Heart left ventricle (tissue), 16 donors: ENCODE measurements at places on chromosomes 12 and 14. TPM values are rescaled to one million over a fixed set of nuclear protein-coding genes. Genes with fewer than 3 reads are reported as not detected.

- no peaks in the 10 kb centered on the region for H3K36me3 ChIP-seq
- H3K4me3 ChIP-seq: peak overlapping the region; percentile 75
Measured at GRCh38 chr12:12562016-12562483, 613 bp downstream of the DUSP16 start.

DNA sequence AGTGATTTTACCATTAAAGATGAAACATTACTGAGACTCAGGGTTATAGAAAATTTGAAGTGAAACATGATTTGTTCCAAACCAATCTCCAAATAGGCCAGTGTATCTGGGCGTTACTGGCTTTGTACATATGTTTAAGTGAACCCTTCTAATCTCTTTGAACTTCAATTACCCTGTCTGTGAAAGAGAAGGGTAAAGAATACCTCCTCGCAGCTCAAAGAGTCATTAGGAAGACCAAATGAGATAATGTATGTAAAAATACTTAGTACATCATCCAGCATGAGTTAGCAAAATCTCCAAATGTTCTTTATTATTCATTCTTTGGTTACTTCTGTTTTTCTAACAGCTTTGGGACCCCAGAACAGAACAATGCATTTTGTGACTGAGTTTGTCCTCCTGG, at the start of gene OR11H6:
Gene OR11H6, plus strand, starts transcription at position 301 of the 400 bp plus-strand sequence. Its CDS starts 0 bp downstream, at position 301.
- H3K27ac ChIP-seq: no peak within 1 kb of the TSS
- no peak for DNase-seq
- no peaks in the 10 kb centered on the region for H3K4me1 ChIP-seq
- no peaks in the 10 kb centered on the region for H3K36me3 ChIP-seq

GRCh38 chr12:67940780-67941243, 48.4 kb upstream of the IFNG-AS1 start:
- H3K36me3 ChIP-seq: no peaks in the 10 kb centered on the region
- H3K27me3 ChIP-seq: no peaks in the 10 kb centered on the region
- H3K4me1 ChIP-seq: peaks cover 9% of the 10 kb centered on the region
- peak overlapping the region; percentile 24 for H3K27ac ChIP-seq
- DNase-seq: no peak

The RIMBP2 gene
- not detected for total RNA-seq

The ENDOU gene
- not detected for total RNA-seq

The KRT81 gene
- total RNA-seq: not detected

The AQP5 gene
- total RNA-seq: not detected

DNA sequence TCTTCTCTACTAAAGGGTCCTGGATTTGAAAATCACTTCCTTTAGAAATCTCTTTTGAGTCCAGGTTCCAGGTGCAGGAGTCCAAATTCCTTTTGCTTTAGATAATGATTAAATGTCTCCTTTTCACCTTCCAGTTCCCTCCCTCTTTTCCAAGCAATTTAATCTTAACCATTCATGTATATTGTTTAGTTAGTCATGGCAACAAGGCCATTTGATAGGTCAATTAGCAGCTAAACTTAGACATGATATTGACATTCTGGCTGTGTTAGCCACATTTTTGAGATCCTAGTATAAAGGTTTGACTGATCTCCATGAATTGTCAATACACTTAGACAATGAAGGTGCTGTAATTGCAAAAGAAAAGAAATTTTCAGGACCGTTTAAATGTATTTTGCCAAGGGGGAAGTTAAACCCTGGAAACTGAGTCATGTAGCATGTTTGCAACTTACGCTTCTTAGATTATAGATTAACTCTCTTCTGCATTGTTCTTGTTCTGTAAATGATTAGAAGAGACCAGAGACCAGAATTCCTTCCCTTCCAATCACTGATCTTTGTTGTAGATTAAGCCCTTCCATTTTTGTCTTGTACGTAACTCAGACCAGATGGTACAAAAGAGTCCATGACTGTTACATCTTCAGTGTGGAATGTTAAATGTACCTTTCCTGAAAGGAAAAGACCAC, 12.4 kb upstream of the C12orf75 start:
- DNase-seq: no peak
- H3K36me3 ChIP-seq: no peaks in the 10 kb centered on the region
- no peak overlapping the region for H3K4me3 ChIP-seq
- H3K27ac ChIP-seq: no peak overlapping the region
- H3K27me3 ChIP-seq: no peaks in the 10 kb centered on the region
- H3K4me1 ChIP-seq: no peaks in the 10 kb centered on the region

The SLC2A14 gene
- total RNA-seq: not detected

DNA sequence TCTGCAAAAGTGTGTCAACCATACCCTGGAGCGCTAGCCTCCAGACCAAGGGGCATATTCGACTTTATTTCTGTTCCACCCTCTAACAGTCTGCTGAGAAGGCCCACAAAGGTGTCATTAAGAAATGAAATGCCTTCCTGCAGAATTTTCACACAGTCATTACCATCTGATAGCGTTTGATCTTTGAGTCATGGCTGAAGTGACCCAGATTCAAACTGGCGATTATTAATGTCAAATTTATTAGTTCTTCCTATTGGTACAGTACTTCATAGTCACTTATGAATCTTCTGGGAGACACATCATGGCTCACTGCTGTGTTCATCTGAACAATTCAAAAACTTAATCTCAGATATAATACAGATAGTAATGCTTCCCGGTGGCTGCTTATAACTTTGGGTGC, 13.2 kb downstream of the PRICKLE1 start:
- peaks cover 18% of the 10 kb centered on the region for H3K4me1 ChIP-seq
- no peaks in the 10 kb centered on the region for H3K36me3 ChIP-seq
- no peak for DNase-seq

DNA sequence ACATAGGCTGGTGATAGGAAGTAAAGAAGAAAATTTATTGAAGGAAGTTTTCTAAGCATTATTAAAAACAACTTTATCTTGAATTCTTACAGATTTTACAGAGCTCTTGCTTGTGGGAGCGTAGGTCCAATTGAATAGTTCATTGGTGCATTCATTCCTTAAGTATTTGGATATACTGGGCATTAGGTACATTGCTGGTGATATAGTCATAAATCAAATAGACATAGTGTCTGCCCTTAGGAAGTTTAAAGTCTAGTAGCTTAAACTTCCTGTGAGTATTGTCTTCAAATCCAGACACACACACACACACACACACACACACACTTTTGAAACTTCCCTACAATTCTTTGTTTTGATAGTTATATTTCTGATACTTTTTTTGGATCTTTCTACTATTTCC, 226.7 kb downstream of the FUT8 start:
- H3K36me3 ChIP-seq: no peaks in the 10 kb centered on the region
- no peaks in the 10 kb centered on the region for H3K27me3 ChIP-seq
- no peak overlapping the region for H3K4me3 ChIP-seq
- no peak overlapping the region for H3K27ac ChIP-seq

GRCh38 chr12:126741536-126742240, 1525.3 kb upstream of the TMEM132C start:
- H3K36me3 ChIP-seq: no peaks in the 10 kb centered on the region
- H3K27me3 ChIP-seq: no peaks in the 10 kb centered on the region
- no peak overlapping the region for H3K27ac ChIP-seq

The RFX4 gene
- not detected for total RNA-seq

- DNase-seq: no peak
- H3K27me3 ChIP-seq: no peaks in the 10 kb centered on the region
- no peak overlapping the region for H3K27ac ChIP-seq
- no peaks in the 10 kb centered on the region for H3K4me1 ChIP-seq
Measured at GRCh38 chr12:22459838-22460490, 84.4 kb downstream of the C2CD5 start.

The METTL25 gene
- 14.9 TPM for total RNA-seq

DNA sequence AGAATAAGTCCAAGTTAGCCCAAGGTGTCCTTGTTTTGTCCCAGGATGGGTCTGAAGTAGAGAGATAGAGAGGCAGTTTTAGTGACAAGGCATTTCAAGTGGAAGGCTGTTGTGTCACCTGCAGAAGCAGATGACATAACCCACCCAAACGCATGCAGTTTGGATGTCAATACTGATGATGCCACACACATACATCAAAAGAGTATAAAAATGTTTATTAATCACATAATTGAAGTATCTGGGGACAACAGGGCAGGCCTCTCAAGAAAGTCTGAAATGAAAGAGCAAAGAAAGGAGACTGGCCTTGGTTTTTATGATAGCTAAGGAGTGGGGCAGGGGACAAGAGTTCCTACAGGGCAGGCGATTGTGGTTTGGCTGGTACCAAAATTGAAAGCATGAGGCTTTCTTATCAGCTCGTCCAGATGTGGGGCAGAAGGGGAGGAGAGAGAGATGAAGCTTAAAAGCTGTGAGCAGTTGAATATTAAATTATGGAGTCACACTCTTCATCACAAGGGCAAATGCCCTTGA, 78.4 kb upstream of the TSPAN8 start:
- H3K27ac ChIP-seq: no peak overlapping the region
- H3K27me3 ChIP-seq: no peaks in the 10 kb centered on the region
- no peak overlapping the region for H3K4me3 ChIP-seq
- no peaks in the 10 kb centered on the region for H3K36me3 ChIP-seq

The CPNE6 gene
- total RNA-seq: not detected

- no peaks in the 10 kb centered on the region for H3K27me3 ChIP-seq
- no peak for DNase-seq
- no peak overlapping the region for H3K4me3 ChIP-seq
- peak overlapping the region; percentile 57 for H3K27ac ChIP-seq
- H3K4me1 ChIP-seq: no peaks in the 10 kb centered on the region
- no peaks in the 10 kb centered on the region for H3K36me3 ChIP-seq
Measured at GRCh38 chr12:1812650-1813302, 7.6 kb upstream of the LRTM2 start.

DNA sequence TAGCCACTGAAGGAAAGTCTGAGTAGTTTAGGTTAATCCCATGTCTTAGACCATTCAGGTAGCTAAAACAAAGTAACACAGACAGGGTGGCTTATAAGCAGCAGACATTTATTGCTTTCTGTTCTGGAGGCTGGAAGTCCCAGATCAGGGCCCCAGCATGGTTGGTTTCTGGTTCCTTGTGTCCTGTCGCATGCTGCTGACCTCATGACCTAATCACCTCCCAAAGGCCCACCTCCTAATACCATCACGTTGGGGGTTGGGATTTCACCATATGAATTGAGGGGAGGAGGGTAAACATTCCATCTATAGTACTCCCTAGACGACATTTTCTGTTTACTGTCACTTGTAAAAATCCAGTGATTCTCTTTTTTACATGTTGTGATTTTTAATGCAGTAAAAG, 148.6 kb downstream of the FBXL14 start:
- peaks cover 7% of the 10 kb centered on the region for H3K4me1 ChIP-seq
- no peak overlapping the region for H3K27ac ChIP-seq
- peaks cover 11% of the 10 kb centered on the region for H3K36me3 ChIP-seq

GRCh38 chr12:119615518-119616475, 22.2 kb downstream of the TMEM233 start:
- H3K27ac ChIP-seq: no peak overlapping the region
- H3K4me3 ChIP-seq: no peak overlapping the region
- DNase-seq: no peak
- no peaks in the 10 kb centered on the region for H3K27me3 ChIP-seq
- H3K36me3 ChIP-seq: no peaks in the 10 kb centered on the region

DNA sequence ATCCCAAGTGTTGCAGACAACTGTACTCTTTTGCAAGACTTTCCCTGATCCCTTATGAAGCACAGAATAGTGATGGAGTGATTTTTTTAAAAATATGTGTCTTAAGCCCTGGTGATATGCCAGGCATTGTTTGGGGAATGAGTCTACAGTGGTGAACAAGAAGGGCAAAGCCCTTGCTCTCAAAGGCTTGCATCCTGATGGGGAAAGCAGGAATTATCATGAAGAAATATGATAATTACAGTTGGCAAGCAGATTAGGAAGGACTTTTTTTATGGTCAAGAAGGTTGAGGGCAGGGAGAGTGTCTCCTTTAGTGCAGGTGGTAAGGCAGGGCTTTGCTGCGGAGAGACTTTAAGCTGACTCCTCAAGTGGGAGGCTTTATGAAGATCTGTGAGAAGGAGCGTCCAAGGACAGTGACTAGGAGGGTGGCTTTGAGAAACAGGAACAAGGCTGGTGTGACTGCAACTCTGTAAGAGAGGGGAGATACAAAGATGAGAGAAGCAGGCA, 100.2 kb downstream of the SYNE2 start:
- no peak overlapping the region for H3K27ac ChIP-seq
- no peak overlapping the region for H3K4me3 ChIP-seq

DNA sequence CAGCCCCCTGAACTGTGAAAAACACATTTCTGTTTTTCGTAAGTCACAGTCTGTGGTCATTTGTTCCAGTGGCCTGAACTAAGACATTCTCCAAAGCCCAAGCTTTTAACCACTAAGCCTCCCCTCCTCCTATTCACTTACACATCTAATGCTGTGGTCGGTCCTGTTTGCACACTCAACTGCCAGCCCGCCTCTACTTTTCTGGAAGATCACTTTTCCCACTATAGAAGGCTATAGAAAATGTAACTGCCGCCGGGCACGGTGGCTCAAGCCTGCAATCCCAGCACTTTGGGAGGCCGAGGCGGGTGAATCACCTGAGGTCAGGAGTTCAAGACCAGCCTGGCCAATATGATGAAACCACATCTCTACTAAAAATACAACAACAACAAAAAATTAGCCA, 524.7 kb upstream of the TMEM132C start:
- no peaks in the 10 kb centered on the region for H3K4me1 ChIP-seq
- no peak for DNase-seq
- H3K36me3 ChIP-seq: no peaks in the 10 kb centered on the region
- no peak overlapping the region for H3K27ac ChIP-seq

DNA sequence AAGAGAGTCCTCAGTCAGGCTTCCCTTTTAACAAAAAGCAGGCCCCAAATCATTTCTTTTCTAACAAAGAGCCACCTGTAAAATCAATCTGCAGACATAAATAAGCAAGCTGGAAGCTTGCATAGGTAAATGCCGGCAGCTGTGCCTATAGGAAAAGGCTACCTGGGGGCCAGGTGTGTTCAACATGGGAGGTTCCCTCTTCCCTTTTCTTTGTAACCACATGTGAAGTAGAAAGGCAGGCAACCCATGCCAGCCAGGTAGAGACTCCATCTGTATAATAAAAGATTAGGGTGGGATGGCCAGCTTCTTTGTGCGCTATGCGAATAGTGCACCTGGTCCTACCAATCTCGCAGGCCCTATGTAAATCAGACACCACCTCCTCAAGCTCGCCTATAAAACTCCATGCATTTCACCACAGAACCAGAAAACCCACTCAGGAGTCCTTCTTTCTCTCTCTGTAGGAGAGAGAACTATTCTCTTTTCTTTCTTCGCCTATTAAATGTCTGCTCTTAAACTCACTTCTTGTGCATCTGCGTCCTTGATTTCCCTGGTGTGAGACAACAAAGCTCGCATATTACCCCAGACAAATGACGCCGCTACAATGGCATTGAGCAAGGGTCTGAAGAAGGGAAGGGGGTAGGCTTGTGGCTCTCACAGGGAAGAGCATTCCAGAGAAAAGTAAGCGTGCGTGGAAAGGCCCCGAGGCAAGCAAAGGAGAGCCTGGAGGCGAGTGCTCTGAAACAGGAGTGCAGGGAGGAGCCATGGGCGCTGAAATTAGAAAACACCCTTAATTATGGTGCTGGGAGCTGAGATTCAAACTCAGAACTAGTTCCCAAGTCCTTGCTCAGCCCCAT, 67.2 kb downstream of the TTC9 start:
- no peak overlapping the region for H3K27ac ChIP-seq
- H3K27me3 ChIP-seq: peaks cover 3% of the 10 kb centered on the region
- H3K36me3 ChIP-seq: no peaks in the 10 kb centered on the region
- no peak for DNase-seq

The TCL1B gene
- total RNA-seq: not detected
